Stimulated activated CD8-positive, alpha-beta memory T cell treated with anti-CD3 and anti-CD28 coated beads, Interleukin-4, amount 100 ng/mL, for 4 hours (primary cell): ENCODE measurements at places on chromosomes 5 and 9.

DNA sequence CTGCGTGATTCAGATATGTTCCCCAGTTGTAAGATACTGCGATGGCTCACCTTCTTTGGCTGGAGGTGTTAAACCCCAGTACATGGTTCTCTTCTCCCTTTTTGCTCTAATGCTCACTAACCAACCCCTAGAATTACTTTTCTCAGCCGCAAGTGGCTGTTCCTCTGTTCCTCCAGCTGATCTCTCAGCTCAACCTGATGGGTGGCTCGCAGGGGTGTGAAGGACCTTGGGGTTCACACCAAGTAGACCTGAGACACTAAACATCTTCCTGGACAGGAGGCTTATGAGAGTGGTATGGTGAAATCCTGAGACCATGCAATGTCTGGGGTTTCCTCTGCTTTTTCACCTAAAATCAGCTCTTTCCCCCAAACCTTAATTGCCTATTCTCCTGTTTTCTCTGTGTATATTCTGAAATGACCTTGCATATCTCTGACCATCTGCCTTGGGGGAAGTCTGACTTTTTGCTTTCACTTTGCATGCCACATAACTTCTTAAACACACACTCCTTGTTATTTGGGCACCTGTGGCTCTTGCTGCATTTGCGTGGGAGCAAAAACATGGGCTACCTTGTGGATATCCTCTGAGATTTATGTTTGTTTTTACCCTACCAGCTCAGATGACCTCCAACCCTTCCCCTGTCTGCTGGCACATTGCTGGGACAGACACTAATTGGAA lies 15.9 kb upstream of the IFNA14 start:
- no peak for DNase-seq

GRCh38 chr5:60340326-60340725 lies 359.6 kb downstream of the DEPDC1B start:
- no peak for DNase-seq

DNA sequence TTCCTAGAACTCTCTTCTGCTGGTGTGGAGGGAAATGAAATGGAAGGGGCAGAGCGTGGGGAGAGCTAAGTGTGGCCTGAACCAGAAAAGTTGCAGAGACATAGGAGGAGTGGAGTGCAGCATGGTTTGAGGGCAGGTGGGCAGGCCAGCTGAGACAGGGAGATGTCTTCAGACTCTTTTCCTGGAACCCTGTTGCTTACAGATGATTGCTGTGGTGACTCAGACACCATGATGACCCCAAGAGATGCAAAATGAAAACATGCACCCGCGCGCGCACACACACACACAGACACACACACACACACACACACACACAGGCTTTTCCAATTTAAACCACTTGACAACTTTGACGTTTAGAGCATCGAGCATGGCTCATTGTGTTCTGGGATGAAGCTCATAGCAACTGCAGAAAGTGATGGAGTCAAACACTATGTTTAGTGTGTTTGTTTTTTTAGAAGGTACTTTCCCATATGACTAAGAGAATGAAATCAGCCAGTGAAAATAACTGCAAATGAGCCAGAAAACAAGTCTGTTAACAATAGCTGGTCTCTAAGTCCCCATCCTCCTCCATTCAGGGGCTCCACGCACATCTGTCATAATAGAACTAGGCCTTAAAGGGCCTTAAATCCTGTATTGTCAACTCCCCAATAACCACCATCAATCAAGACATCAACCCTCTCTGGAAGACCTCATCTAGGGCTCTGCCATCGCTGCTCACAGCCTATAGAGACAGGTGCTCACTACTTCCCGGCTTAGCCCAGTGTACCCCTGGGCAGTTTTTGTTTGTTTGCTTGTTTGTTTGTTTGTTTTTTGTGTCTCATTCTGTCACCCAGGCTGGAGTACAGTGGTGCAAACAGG lies 9.6 kb downstream of the TMOD1 start:
- no peak for DNase-seq

- no peak for DNase-seq
Measured at GRCh38 chr5:14156650-14157492, 13.7 kb downstream of the TRIO start.
